ENCODE measurements at places on chromosomes 3 and 15. TPM values are rescaled to one million over a fixed set of nuclear protein-coding genes. Genes with fewer than 3 reads are reported as not detected.

Gene PSTPIP1
- not detected for total RNA-seq

Gene MAP6D1
- 5.0 TPM for total RNA-seq

Gene SEMA5B
- 7.6 TPM for total RNA-seq

Gene IGSF11
- not detected for total RNA-seq

Gene CYP1A1
- total RNA-seq = 0.62 TPM

Gene RAB43
- 7.3 TPM for total RNA-seq

Gene CFAP20DC
- 1.3 TPM for total RNA-seq

Gene OPA1
- total RNA-seq = 84.4 TPM

Gene KLF13
- 22.1 TPM for total RNA-seq

Gene RBPMS2
- 2.9 TPM for total RNA-seq

Gene CAND2
- 8.2 TPM for total RNA-seq

Gene CORO2B
- 4.4 TPM for total RNA-seq

Gene CPLX3
- 0.17 TPM for total RNA-seq
